ENCODE measurements at places on chromosomes 2 and 18. TPM values are rescaled to one million over a fixed set of nuclear protein-coding genes. Genes with fewer than 3 reads are reported as not detected.

DNA sequence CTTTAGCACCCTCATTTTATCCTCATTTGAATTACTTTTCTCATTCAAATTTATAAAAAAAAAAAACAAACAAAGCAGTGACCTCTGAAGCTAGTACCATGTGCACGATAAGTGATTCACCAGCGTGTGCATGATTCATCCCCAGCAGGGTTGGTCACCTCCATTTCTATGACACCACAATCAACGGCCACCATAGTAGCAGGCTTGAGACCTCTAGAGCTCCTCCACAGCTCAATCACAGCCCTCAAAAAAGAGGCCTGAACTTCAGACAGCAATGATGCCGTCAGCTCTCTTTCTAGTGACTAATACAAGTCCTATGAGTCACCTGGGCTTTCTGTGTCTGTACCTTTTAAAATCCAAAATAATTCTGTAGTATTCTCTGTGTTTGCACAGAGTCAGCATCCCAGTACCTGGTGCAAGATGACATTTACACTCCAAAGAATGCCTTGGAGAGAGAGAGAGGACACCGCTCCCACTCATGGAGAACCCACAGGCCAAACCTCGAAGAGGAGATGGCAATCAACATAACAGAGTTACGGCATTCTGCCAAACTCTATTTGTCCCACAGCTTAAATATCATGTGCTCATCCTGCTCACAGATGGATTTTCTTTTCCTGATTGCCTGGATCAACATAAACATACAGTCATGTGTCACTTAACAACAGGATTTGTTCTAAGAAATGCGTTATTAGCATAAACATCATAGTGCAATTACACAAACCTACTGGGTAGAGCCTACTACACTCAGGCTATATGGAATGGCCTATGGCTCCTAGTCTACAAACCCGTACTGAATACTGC, 58.7 kb downstream of the L3MBTL4 start:
- DNase-seq, result peak; percentile 82

- no peak for DNase-seq
These were observed 632.2 kb downstream of the SLC4A3 start for GRCh38 chr2:220259662-220260061.

The CCDC102B gene
- 2.6 TPM for total RNA-seq

The SEPTIN10 gene
- 56.0 TPM for total RNA-seq

All from Daoy (cell line).